ENCODE measurements at places on chromosomes 13 and 19. TPM values are rescaled to one million over a fixed set of nuclear protein-coding genes. Genes with fewer than 3 reads are reported as not detected.

LRRC63 gene
- 0.08 TPM for polyA plus RNA-seq

SUPT20H gene
- 93.3 TPM for polyA plus RNA-seq

ZNF543 gene
- 9.2 TPM for polyA plus RNA-seq

DNA sequence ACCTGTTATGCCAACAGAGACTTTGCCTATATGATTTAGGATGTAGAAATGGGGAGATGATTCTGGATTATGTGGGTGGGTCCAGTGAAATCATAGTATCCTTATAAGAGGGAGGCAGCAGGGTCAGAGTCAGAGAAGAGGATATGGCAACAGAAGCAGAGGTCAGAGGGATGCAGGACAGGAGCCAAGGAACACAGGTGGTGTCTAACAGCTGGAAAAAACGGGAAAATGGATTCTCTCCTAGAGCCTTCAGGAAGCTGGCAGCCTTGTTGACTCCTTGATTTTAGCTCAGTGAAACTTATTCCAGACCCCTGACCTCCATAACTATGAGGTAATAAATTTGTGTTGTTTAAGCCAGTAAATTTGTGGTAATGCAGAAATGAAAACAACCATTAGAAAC, 28.8 kb upstream of the OXGR1 start:
- DNase-seq = no peak

GRCh38 chr13:95438297-95438696, 114.2 kb upstream of the CLDN10 start:
- no peak for DNase-seq

- no peak for DNase-seq
Measured at GRCh38 chr19:40682431-40682964, 8.0 kb downstream of the NUMBL start.

DNA sequence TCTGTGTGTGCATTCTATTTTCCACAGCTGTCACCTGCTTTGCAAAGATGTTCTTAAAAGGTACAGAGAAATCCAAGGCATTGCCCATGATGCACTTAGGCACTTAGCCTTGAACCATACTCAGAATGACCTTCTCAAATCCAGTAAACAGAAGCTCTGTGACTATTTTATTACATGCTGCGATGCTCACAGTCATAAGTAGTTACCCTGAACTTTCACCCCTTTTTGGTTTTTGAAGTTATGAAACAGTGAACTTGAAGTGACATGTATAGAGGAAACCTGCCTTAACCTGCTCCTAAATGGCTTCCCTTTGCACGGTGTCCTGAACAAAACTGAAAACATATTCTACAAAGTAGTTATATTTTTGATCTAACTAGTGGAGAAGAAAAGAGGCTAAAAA, 100.4 kb downstream of the SLC10A2 start:
- DNase-seq = no peak

GRCh38 chr13:50509167-50509566, 334.3 kb downstream of the DLEU7 start:
- DNase-seq = no peak

DNA sequence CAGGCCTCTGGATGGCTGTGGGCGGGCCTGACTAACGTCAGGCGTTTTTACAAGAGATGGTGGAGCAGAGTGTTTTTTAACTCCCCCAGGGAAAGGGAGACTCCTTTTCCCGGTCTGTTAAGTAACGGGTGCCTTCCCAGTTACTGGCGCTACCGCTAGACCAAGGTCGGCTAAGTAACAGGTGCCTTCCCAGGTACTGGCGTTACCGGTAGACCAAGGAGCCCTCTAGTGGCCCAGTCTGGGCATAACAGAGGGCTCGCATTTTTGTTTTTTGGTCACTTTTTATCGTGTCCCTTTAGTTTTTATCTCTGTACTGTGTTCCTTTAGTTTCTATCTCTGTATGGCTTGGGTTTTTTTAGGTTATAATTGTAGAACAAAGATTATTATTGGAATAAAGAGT, 10.0 kb downstream of the ZNF383 start:
- no peak for DNase-seq

DNA sequence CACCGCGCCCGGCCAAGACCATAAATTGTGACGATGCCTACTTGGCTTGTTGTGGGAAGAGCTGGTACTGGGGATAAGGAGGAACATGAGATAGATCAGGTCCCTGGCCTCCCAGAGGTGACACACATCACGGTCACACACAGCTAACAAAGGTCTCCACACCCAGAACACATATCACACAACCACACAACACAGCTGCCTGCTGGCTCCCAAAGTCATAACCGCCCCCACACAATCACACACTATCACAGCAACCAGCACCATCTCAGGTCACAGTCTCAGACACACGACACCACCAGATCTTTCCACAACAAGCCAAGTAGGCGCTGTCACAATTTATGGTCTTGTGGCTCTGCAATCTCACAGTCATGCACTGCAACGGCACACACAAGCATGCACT, 5.7 kb downstream of the COL5A3 start:
- DNase-seq = no peak
